ENCODE measurements at places on chromosomes 5 and 9.

- no peak for DNase-seq
These were observed 104.2 kb upstream of the IER5L start for GRCh38 chr9:129282272-129282671.

DNA sequence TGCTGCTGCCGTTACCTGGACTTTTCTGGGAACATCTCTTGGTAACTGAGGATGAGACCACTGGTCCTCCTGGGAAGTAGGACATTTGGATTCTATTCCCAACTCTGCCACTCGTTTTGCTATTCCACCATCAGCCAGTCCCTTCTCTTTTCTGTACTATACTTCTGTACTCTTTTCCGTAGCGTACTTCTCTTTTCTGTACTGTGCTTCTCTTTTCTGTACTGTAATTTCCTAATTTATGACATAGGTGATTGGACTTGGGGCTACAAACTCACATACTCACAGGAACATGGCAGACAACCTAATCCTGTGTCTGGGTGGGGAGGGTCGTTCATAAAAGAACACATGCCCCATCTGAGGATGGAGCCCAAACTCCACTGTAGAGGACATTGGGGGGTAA is 335.3 kb upstream of the PANK3 start:
- no peak for DNase-seq

DNA sequence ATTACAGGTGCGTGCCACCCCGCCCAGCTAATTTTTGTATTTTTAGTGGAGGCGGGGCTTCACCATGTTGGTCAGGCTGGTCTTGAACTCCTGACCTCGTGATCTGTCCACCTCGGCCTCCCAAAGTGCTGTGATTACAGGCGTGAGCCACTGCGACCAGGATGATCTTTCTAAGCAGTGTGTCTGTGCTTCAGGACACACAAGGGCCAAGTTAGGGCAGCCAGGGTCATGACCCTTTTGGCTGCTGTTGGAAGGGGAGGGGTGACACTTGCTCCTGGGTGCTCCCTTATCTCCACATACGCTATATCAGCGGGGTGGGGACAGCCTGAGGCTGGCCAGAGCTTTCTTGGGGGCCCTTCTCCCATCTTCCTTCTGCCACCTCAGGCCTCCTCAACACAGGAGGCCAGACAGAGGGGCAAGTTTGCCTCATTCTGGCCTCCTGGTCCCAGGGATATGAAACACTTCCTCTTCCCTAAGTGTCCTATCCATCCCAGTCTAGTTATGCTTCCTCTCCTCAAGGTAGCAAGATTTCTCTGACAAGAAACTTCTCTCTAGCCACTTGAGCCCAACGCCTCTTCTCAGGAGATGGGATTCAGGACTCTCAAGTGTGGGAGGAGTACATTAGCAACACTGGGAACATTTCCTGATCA is 1.9 kb upstream of the ZNF79 start:
- DNase-seq: no peak

DNA sequence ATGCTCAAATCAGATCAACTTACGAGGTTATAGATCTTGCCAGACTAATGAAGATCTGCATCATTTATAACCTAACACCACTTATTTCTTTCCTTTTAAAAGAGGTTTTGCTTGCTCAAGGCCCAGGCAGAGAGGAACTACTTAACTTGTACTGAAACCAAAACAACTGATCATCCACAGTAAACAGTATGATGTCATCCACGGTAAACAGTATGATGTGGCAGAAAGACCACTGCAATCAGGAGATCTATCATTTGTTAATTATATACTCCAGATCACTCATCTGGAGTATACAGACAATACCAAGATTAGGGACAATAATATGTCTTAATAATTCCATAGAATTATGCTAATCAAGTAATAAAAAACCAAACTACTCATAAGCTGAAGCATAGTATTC is 116.8 kb downstream of the ADAMTS6 start:
- no peak for DNase-seq

- no peak for DNase-seq
These were observed 47.2 kb downstream of the SGTB start for GRCh38 chr5:65674749-65675148.

GRCh38 chr5:42756606-42757601 is at the start of gene CCDC152:
Gene CCDC152, plus strand, starts transcription at chr5:42756818. Its CDS starts 2,304 bp downstream, at chr5:42759122.
- DNase-seq: peak; percentile 58

DNA sequence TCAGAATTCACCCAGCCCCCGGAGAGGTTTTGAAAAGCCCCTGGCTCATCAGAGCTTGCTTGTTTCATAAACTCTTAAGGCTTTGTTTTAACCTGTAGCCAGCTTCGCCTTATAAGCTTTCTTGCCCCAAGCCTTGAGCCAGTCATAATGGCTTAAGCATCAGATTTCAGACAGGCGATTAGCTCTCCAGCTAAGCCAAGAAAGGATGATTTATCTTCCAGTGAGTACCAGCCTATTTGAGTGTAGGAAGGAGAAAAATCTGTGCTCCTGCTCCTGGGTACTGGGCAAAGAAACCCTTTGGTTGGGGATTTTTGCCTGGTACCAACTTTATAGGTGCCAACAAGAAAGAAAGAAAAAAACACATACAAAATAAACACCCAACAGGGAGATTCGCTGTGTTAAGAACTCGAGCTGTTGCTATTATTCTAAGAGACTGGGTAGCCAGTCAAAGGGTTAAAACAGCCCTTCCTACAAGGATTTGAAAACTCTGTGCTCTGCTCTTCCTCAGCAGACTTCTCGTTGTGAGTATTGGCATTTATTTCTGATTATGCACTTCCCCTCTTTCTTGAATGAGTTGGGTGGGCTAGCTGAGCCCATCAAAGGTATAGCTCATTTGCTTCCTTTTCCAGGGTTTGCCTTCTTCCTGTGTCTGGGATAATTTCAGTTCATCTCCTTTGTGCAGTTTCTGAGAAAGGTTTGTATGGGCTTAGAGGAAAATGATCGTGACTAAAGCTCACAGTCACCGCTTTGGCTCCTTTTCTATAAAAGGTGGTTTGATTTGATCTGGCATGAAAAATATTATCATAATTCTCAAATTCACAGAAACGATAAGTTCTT is 157.2 kb upstream of the DMRT1 start:
- DNase-seq: no peak

GRCh38 chr5:73908395-73908794 is 282.4 kb downstream of the ARHGEF28 start:
- no peak for DNase-seq

GRCh38 chr9:110186254-110186653 is 21.7 kb downstream of the C9orf152 start:
- no peak for DNase-seq

- DNase-seq: no peak
These were observed 89.2 kb downstream of the ANKRD33B start for GRCh38 chr5:10653043-10653442.

DNA sequence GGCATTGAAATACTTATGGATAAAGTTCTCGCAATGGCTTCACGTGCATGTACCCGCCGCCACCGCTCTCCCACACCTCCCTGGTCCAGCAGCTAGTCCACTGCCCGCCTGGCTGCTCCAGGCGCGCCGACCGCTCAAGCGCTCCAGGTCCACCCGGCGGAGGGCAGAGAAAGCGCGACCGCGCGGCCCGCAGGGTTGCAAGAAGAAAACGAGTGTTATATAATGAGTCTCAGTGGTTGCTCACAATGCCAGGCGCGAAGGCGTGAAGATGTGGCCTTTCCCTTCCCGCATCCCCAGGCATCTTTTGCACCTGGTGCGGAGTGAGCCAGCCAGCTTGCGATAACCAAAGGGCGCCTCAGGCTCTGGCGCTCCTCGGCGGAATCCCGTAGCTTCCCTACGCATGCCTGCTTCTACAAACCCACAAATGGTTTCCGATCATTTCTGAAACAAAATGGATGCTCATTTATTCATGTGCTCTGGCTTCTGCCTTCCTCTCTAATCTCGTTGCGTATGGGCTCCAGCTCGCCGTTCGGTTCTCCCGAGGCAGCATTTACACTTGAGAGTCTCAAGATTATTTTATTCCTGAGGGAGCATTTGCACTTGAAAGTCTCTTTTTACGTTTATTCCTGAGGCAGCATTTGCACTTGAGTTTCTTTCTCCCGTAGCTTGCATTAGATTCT is 25.7 kb downstream of the CDKN2A start:
- no peak for DNase-seq

DNA sequence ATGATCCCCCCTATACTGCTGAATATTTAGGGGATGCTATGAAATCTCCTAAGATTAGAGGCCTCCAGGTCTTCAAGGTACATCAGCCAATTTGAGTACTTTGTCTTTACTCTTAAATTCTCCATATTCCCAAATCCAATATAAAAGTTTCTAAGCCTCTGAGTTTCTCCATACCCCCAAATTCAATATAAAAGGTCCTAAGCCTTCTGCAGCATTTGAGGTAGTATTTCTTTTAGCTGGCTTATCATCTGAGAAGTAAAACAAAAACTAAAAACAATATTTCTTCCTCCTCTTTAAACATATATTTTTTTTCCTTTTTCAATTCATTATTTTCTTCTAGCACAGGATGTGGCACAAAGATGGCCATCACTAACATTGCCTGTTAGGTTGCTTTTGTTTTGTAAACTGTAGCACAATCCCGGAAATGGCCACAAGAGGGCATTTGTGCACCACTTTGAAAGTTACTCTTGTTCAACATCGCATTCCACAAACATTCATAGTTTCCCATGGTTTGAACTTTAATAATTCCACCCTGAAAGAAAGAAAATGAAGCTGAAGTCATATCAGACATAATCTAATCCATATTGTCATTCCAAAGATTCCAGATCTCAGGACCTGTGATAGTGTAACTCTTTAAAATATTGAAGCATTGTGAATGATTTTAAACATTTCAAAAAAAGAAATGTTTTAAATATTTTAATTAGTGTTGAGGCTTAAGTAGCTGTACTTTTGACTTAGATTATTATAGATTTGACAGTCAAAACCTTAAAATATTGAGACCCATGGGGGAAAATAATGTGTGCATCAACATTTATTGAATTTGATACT is 21.0 kb upstream of the SCGB3A2 start:
- peak; percentile 59 for DNase-seq

DNA sequence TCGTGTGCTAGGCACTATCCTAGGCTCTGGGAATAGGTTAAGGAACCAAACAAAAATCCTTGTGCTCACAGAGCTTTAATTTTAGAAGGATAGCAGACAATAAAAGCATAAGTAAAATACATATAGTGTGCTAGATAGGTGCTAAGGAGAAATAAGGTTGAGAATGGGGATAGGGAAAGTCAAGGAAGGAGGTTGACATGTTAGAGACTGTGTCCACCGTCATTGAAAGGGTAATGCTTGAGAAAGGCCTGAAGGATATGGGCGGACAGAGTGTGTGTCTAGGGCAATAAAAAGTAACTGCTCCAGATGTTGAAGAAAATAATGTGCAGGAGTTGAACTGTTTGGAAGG is 482 bp upstream of the TDRD7 start:
- DNase-seq: no peak

DNA sequence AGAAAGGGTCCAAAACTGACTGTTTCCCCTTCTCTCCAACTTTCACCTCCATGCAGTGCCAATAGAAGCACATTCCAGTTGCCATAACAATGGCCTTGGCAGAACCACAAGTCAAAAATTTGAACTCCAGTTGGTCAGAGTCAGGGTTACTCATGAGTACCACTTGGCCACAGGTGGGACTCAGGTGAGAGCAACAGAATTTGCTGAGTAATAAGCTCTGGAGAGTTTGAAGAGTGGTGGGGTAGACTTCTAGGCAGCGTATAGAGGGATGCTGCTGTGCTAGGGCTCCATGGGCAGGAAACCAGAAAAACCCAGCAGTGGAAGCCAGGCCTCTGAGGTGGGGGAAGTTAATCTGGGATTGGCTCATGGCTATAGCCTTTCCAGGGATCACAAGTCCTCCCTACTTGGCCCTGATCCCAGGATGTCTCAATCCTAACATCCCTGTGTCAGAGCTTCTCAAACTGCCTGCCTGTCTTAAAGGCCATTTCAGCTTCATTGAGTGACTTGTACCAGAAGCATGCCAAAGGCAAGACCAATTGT is 30.2 kb downstream of the SNX18 start:
- DNase-seq: no peak

DNA sequence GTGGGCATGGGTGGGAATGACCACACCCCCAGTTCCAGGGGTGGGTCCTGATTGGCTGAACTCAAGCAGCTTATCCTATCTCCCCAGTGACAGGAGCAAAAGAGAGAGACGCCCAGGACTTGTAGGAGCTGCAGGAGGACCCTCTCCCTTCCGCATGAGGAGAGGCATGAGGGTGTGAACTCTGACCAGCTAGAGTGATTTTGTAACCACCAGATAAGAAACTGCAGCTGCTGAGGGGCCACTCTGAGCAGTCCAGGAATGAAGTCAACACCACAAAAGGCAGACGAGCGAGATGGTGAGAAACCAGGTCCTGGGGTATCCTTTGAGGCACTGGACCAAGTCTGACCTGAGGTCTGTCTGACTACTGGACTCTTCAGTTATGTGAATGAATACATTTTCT is 521.9 kb downstream of the BNC2 start:
- DNase-seq: no peak

DNA sequence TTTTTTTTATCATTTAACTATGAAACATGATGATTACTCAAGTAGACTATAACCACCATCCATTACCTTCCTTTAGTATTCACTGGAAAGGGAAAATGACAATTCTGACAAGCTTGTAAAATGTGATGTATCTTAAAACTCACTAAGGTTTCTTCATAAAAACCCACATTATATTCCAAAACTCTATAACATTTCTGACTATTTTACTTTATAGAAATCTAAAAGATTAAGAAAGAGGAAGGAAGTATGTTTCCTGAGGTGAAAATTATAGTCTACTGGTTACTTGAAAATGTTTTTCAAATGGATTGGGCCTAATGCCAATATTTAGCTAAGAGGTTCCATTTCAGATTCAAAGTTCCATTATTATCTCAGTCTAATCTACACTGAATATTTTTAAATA is 1982.2 kb upstream of the C9orf72 start:
- no peak for DNase-seq

DNA sequence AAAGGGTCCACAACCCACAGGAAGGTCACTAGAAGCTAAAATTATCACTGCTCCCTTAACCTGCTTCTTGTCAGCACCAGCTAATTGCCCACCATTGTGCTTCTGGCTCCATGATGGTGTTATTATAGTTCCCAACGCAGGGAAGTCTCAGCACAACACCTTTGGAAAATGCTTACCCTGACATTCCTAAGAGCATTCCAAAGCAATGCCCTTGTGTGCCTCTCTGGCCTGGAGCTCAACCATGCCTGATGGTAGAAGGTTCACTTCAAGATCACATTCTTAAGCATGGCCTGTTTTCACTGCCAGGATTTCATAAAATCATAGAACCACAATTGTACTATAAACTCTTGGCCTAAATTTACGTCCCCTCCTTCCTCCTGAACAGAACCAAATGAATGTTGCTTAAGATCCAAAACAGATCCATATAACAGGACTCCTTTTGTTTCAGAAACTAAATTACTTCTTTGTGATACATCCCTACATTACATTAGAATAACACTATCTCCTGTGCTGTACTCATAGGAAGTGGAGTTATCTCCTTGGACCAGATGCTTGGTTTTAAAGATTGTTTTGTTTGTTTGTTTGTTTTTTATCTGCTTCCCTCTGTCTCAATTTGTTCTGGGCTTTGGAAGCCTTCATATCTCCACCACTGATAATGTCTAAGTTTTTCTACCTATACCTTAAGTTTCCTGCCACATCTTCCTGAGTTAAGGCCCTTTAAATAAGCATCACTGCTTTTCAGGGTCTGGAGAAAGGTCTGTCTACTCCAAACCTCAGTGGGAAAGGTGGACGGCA is 32.1 kb downstream of the ARL15 start:
- DNase-seq: no peak

- DNase-seq: peak; percentile 54
These were observed 590 bp downstream of the RASGRF2 start for GRCh38 chr5:80960531-80961375.

- no peak for DNase-seq
These were observed 1.0 kb downstream of the BASP1 start for GRCh38 chr5:17218353-17219005.
